ENCODE measurements at places on chromosomes 7 and 10. TPM values are rescaled to one million over a fixed set of nuclear protein-coding genes. Genes with fewer than 3 reads are reported as not detected.
A peak's percentile ranks its signal among the peaks of the same experiment; 100 is the strongest.

The ZNF32 gene
- 62.3 TPM for total RNA-seq

The TRIM73 gene
- total RNA-seq: 3.4 TPM

GRCh38 chr7:40371806-40372440 is 237.1 kb downstream of the SUGCT start:
- no peak overlapping the region for H3K4me3 ChIP-seq
- no peaks in the 10 kb centered on the region for H3K27me3 ChIP-seq
- no peak for DNase-seq
- no peak overlapping the region for H3K27ac ChIP-seq

- H3K4me3 ChIP-seq: no peak overlapping the region
- peak overlapping the region; percentile 38 for H3K27ac ChIP-seq
- peak; percentile 72 for DNase-seq
- H3K36me3 ChIP-seq: no peaks in the 10 kb centered on the region
- no peaks in the 10 kb centered on the region for H3K27me3 ChIP-seq
Observed at GRCh38 chr7:101138213-101138870, 11.4 kb downstream of the SERPINE1 start.

DNA sequence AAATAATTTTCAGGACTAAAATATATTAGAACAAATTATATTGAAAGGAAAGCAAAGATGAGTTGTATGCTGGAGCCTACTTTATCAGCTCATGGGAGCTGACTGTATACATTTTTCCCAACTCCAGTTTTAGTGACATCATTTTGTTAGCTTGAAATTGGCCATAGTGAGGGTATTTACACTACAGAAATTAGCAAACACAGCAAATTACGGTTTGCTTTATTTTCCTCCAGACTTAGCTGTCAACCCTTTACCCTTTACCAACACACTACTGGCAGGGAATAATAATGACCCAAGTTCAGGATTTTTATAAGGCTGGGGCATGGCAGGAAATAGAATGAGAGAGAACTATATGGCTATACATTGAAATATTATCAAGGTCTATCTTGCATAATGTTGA is 120.3 kb upstream of the PRSS1 start:
- no peak overlapping the region for H3K27ac ChIP-seq
- H3K4me3 ChIP-seq: no peak overlapping the region
- H3K4me1 ChIP-seq: no peaks in the 10 kb centered on the region
- no peaks in the 10 kb centered on the region for H3K36me3 ChIP-seq
- DNase-seq: no peak
- H3K27me3 ChIP-seq: peaks cover 3% of the 10 kb centered on the region

DNA sequence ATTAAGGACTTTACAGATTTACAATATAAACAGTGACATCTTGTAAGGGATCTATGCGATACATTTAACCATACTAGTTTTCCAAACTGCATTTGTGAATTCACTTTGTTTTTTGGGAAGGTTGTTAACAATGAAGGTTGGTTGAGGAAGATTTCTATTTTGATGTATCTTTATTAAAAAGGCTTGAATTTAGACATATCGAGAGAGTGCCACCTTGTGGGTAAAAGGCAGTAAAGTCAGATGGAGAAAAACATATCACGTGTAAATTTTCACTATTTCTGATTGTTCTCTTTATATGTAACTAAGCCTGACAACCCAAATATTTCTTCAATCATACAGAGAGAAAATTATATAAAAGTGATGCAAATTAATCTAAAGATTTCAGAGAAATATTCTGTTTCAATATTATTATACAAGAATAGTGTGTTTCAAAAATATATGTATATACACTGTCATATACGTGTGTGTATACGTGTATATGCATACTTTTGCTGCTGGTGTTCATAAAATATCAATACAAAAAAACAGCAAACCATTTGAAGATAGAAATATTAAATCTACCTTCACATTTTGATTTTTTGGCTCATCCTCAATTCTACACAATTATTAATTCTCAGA is 988.6 kb downstream of the SORCS1 start:
- no peak overlapping the region for H3K4me3 ChIP-seq
- no peaks in the 10 kb centered on the region for H3K36me3 ChIP-seq
- DNase-seq: no peak
- no peaks in the 10 kb centered on the region for H3K27me3 ChIP-seq

All from thyroid gland (tissue), 4 donors.